ENCODE measurements at places on chromosomes 6 and 20. TPM values are rescaled to one million over a fixed set of nuclear protein-coding genes. Genes with fewer than 3 reads are reported as not detected.

DNA sequence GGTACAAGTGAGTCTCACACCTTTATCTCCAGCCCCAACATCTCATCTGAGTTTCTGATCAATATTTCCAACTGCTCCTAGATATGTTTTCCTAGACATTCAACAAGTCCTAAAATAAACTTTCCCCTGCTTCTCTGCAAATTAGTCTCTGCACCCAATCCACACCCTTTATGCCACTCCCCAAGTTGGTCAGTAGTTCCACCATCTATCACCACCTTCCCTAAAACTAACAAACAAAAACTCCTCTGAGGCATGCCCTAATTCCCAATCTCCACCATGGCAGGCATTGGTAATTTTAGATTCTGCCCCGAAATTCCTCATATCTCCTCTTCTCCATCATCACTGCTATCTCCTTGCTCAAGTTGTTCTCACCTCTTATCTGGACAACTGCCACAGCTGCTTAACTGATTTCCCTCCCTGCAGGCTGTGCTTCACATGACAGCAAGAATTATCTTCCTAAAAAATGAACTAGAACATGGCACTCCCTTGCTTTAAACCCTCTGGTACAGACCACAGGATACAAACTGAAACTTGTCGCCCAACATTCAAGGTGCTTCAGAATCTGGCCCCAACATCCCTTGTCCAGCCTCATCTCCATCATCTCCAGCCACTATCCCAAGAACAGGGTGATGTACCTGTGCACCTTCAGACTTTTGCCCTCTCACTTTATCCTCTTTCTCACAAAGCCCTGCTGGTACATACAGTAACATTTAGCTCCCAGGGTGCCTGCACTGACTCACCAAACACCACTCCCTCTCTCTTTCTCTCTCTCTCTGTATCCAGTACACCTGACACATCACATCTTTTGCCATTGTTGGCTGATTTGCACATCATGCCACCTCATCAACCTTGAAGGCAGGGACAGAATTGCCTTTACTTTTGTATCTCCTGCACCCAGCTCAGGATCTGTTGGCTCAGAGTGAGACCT lies 55.5 kb downstream of the ZHX3 start:
- no peaks in the 10 kb centered on the region for H3K36me3 ChIP-seq
- no peak overlapping the region for H3K27ac ChIP-seq
- no peaks in the 10 kb centered on the region for H3K4me1 ChIP-seq
- no peak for DNase-seq
- no peaks in the 10 kb centered on the region for H3K27me3 ChIP-seq

DNA sequence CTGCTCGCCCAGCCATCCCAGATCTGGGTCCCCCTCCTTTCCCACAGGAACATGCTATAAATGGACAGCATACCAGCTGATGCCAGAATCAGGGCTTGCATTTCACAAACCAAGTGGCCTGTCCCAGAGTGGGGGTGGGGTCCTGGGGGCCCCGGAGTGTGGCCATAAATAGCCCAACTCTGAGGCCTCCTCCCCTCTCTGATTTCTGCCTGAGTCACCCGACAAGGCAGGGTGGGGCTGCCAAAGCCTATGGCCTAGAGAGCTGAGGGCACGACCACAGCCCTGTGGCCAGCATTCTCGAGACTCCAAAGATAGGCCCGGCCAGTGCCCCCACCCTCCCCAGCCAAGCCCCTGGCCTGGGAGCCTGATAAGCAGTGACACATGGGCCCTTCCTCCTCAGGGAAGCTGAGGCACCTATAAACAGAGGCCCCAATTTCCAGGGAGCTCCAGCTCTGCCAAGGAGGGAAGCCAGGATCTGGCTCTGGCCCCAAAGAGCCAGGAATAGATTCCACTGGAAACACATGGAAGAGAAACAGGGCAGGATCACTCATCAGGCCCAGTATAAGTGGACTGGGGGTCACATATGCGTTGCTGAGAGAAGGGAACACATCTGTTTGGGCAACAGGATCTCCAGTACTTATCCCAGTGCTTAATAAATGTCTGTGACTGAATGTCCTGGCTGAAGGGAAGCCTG lies 20.3 kb downstream of the SNTA1 start:
- H3K4me1 ChIP-seq = no peaks in the 10 kb centered on the region
- no peak for DNase-seq

TP53INP2 gene
- total RNA-seq = 4.9 TPM

- H3K27ac ChIP-seq = no peak overlapping the region
- H3K4me1 ChIP-seq = no peaks in the 10 kb centered on the region
- no peak for DNase-seq
- H3K36me3 ChIP-seq = peaks cover 5% of the 10 kb centered on the region
- H3K27me3 ChIP-seq = no peaks in the 10 kb centered on the region
Observed at GRCh38 chr20:277496-277781, 13.1 kb downstream of the C20orf96 start.

PSORS1C1 gene
- total RNA-seq = 2.0 TPM

GLP1R gene
- 0.73 TPM for total RNA-seq

GRCh38 chr6:112234601-112235000 lies 19.8 kb downstream of the LAMA4 start:
- peak overlapping the region; percentile 43 for H3K27ac ChIP-seq
- no peak for DNase-seq
- H3K4me3 ChIP-seq = no peak overlapping the region
- no peaks in the 10 kb centered on the region for H3K27me3 ChIP-seq
- H3K4me1 ChIP-seq = no peaks in the 10 kb centered on the region

- H3K4me1 ChIP-seq = no peaks in the 10 kb centered on the region
- no peaks in the 10 kb centered on the region for H3K36me3 ChIP-seq
- no peaks in the 10 kb centered on the region for H3K27me3 ChIP-seq
- H3K27ac ChIP-seq = no peak overlapping the region
- DNase-seq = no peak
Observed at GRCh38 chr6:111147440-111147839, 60.1 kb downstream of the SLC16A10 start.

ERVFRD-1 gene
- not detected for total RNA-seq

DNA sequence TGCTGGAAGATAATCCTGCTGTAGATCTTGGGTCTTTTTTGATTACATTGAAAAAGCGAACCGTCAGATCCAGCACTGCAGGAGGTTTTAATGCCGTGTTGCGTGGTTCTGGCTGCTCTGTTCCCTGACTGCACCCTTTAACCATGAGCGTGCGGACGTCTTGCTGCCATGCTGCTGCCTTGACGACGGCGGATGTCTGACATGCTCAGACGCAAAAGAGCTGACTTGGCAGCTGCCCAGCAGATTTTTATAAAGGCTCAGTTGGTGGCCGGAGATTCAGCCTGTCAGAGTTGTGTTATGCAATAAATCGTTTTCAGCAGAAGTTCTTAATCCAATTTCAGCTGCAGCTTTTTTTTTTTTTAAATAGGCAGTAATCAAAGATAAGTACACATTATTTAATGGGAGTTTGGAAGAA lies 119.4 kb downstream of the JARID2 start:
- no peak overlapping the region for H3K4me3 ChIP-seq
- no peak overlapping the region for H3K27ac ChIP-seq
- H3K4me1 ChIP-seq = no peaks in the 10 kb centered on the region
- H3K27me3 ChIP-seq = no peaks in the 10 kb centered on the region

GRCh38 chr6:162612613-162613012 lies 115.0 kb downstream of the PRKN start:
- H3K36me3 ChIP-seq = no peaks in the 10 kb centered on the region
- no peak for DNase-seq
- no peaks in the 10 kb centered on the region for H3K27me3 ChIP-seq
- no peaks in the 10 kb centered on the region for H3K4me1 ChIP-seq
- H3K27ac ChIP-seq = no peak overlapping the region

GRCh38 chr6:109303164-109303563 lies 79.1 kb downstream of the CD164 start:
- H3K36me3 ChIP-seq = no peaks in the 10 kb centered on the region
- no peak overlapping the region for H3K4me3 ChIP-seq
- H3K27me3 ChIP-seq = no peaks in the 10 kb centered on the region
- no peak overlapping the region for H3K27ac ChIP-seq
- no peaks in the 10 kb centered on the region for H3K4me1 ChIP-seq

DNA sequence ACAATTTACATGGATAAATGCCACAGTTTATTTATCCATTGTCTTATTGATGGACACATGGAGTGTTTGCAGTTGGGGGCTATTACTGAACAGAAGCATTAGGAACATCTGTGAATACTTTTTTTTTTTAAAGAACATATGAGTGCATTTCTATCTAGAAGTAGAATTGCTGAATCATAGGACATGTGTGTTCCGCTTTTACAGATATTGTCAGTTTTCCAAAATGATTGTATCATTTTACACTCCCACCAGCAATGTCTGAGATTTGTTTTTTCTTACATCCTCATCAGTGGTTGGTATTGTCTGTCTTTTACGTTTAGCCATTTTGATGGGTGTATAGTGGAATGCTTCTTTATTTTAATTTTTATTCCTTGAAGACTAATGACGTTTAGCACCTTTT lies 42.0 kb upstream of the ASIP start:
- H3K27ac ChIP-seq = no peak overlapping the region
- no peaks in the 10 kb centered on the region for H3K36me3 ChIP-seq
- no peaks in the 10 kb centered on the region for H3K27me3 ChIP-seq

DNA sequence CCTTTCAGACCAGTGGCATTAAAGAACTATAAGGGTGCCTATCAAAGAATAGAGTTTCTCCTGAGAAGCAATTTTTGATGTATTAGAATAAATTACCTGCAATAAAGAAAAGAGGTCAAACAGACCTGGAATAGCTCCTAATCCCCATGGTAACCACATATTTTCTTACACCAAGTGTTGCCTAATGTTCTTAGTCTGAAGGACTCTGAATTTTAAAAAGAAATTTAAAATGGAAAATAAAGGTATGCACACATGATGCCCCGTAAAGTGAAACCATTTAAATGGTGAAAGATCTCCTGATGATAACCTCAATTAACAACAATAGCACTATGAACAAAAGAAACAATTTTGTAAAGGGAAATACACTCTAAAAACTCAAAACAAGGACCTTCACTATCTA lies 55.1 kb upstream of the LOC128125822 start:
- H3K27ac ChIP-seq = peak overlapping the region; percentile 71
- no peak for DNase-seq
- H3K36me3 ChIP-seq = no peaks in the 10 kb centered on the region
- no peaks in the 10 kb centered on the region for H3K4me1 ChIP-seq

Measured in breast epithelium (tissue), 4 donors.